ENCODE measurements at places on chromosomes 12 and 14.
A peak's percentile ranks its signal among the peaks of the same experiment; 100 is the strongest.

DNA sequence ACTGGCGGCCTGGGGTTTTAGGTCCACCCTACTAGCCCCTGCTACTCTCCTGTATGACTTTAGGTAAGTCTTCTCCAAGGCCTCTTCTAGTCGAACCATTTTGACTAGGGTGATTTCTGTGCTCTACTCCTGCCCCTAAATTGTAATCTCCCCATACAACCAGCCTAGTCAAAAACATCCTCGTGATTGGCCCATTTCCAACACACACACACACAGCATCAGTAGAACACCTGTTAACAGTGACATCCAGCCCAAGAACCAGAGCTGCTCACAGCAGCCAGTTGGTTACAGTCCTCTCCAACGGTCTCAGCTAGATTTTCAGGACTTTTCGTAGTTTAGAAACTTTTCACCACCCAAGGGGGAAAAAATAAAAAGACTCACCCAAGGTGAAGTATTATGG, 30.9 kb downstream of the NT5DC3 start:
- no peak for DNase-seq

GRCh38 chr12:116803013-116803736, 65.1 kb downstream of the RNFT2 start:
- DNase-seq, result no peak

- DNase-seq, result no peak
Measured at GRCh38 chr12:12138203-12139154, 67.7 kb downstream of the BCL2L14 start.

DNA sequence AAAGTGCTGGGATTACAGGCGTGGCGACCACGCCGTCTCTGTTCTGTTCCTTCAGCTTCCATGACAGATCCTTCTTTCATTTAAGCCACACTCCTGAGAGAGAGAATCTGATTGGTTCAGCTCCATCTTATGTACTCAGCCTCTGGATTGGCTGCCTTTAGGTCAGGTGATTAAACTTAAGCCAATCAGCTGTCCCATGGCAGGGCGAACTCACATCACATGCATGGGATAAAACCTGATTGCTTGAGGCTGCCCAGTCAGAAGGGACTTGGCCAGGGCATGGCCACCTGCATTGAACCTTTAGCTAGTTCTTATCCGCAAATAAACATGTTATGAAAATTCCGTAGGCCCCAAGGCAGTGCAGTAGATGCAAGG, 274.2 kb downstream of the SUDS3 start:
- no peak for DNase-seq

GRCh38 chr12:32365473-32366064, 33.8 kb upstream of the FGD4 start:
- no peak for DNase-seq

DNA sequence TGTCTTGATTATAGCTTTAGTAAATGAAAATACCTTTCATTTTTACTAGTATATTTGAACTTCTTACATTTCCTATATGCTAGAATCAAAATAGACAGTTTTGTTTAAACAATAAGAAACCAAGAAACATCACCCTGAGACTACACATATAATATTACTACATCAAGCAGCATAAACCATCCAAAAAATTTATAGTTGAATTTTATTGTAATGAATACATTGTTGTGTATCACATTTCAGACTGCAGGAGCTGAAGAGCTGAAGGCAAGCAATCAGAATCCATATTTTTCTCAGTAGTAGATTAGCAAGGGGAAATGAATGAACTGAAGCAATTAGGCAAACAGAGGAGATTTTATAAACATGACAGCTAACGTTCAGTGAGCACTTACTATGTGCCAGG, 379.2 kb downstream of the BTG1 start:
- DNase-seq, result no peak

DNA sequence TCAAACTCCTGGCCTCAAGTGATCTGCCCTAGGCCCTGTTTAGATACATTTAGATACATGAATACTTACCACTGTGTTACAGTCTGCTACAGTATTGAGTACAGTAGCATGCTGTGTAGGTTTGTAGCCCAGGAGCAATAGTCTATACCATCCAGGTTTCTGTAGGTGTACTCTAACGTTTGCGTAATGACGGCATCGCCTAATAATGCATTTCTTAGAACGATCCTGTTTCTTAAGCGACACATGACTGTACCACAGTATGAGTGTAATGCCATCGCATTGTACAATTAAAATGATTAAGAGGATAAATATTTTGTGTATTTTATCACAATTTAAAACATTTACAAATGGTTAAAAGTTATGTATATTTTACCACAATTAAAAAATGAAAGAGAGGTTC, 18.9 kb downstream of the TMEM120B start:
- DNase-seq, result no peak

- no peak for DNase-seq
Measured at GRCh38 chr12:105337391-105337790, 6.9 kb downstream of the C12orf75 start.

DNA sequence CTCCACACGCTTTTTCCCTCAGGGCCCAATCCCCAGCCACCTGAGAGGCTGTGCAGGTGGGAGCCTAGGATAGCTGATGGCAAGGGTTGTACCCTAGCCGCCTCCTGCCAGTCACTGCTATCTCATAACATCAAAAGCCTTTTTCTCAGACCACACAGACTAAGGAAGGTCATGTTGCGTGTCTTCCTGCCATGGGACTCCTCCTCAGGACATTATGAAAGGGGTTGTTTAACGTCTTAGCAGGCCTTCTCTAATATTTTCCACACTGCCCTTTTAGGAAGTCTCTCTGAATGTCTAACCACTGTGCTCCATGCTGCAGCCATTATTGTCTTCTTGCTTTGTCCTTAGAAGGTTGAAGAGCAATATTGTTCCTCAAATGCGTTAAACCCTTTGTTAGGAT, 7.6 kb upstream of the SMUG1 start:
- no peak for DNase-seq

DNA sequence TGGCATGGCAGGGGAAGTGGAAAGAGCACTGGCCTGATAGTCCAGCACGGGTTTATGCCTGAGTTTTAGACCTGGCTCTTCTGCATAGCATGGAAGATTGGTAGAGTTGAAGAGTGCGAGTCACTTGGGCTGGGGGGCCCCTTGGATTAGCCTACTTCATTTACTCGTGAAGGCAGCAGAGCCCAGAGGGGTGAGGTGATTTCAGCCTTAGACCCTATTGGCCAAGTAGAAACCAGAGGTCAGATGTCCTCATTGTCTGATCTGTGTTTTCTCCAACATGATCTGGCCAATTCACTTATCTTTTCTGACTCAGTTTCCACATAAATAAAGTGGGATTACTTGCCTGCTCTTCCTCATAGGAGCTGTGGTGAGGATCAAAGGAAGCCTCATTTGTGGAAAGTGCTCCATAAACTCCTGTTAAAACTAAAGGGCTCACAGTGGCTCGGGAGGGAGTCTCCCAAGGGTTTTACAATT, 1.9 kb downstream of the PLEKHG3 start:
- no peak for DNase-seq

DNA sequence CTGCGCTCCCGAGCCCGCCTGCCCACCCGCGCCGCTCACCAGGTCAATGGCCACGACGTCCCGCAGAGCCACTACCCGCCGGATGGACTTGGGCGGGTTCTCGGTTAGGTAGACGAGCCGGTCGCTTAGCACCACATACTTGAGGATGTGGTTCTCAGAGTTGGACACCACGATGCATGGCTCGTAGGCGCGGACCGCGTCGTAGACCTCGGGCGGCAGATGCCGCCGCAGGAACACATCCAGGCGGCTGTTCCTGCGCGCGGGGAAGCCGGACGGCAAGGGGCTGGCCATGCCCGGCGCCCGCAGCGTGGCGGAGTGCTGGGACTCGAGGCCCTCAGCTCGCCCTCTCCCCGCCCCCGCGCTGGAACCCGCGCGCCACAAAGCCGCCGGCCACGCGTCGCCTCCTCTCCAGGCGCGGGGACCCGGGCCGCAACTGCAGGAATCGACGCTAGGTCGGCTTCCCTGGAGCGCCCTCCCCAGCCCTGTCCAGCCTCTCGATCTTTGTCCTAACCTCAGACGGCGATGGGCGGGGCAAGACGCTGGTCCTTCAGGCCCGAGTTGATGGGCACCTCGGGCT, at the start of gene C12orf56:
TSS of gene C12orf56 (minus strand) at position 484 of the 577 bp plus-strand sequence. CDS start at position 291, 193 bp downstream.
- DNase-seq, result peak; percentile 17

DNA sequence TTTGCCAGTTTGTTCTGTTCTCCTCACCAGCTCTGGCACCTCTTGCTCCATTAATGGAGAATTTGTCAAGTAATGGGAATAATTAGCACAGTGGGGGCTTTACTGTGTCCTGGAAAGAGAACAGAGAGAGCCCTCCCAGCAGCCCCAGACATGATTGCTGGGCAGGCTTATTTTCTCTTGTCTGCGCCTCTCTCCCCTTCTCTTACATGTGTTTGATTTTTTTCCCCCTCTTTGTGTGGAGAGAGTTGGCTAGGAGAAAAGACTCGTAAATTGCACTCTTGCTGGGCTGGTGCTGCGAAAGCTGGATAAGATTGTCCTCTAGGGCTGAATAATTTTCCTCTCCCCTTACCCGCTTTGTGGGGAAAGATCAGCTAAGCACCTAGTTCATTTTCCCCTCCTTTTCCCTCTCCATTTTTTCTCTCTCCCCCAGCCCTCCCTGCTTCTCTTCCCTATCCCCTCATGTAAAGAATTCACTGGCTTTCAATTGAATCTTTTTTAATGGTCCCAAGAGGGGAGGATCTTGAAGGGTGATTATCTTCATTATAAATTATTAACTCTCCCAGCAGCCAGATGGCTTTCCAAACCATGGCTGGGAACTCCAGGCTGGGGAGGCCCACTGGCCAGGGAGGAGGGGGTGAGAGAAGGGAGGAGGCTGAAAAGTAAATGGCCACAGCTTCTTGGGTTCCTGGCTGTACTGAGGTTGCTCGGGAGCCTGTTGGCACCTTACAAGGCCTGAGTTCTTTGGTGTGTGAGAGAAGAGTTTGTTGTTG, 62.2 kb downstream of the NRXN3 start:
- no peak for DNase-seq

GRCh38 chr12:105072888-105073488, 11.3 kb downstream of the ALDH1L2 start:
- no peak for DNase-seq

DNA sequence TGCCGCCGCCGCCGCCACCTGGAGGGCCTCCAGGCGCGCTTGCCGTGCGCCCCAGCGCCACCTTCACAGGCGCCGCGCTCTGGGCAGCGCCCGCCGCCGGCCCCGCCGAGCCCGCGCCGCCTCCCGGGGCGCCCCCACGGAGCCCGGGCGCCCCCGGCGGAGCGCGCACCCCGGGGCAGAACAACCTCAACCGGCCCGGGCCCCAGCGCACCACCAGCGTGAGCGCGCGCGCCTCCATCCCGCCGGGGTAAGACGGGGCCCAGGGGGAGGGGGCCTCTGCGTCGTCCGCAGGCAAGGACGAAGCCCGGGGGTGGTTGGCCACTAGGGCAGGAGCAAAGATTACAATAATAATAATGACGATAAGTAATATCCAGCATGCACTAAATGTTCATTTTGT, 21.3 kb downstream of the DTX1 start:
- DNase-seq, result no peak

GRCh38 chr12:96892104-96892503, 15.0 kb upstream of the NEDD1 start:
- no peak for DNase-seq

GRCh38 chr12:116299665-116300328, 22.3 kb upstream of the MED13L start:
- DNase-seq, result no peak

DNA sequence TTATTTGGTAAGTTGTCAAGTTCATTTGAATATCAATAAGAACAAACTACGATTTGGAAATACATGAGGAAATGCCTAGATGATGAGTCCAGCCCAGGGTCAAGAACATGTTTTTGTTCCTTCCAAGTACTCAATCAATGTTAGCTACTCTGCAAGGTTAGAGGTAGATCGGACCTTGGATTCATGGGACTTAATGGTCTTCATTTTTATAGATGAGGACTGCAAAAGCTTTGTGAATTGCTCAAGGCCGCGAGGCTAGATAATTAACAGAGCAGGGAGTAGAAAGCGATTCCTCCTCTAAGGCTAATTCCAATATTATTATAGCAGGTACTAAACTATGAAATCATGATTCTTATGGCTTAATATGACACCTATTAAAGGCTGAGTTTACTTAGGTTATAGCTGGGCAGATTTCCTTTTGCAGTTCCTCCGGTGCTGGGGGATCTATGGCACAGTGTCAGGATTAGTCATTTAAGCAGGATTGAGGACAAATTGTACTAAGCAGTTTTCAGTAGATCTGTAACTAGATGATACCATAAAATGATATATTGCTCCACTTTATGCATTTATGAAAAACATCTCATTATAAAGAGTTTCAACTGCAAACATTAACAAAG, 19.8 kb downstream of the NR1H4 start:
- DNase-seq, result no peak

- DNase-seq, result no peak
Measured at GRCh38 chr14:64095620-64096019, 198.6 kb downstream of the ESR2 start.

GRCh38 chr12:123250471-123251383, 17.5 kb downstream of the MTRFR start:
- no peak for DNase-seq

DNA sequence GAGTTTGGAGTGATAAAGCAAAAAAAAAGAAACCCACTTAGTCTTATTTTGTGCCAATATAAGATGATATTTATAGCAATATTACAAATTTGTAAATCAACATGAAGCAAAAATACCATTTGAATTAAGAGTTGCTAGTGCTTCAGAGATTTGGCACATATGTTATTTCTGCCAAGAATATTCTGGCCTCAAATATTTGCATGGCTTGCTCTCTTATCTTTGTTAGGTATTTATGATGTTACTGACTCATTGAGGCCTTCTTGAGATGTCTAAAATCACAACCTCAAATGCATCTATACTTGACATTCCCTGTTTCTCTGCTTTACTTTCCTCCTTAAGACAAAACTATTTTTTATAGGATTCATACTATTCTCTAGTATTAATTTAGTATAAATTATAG, 301.5 kb downstream of the NELL2 start:
- DNase-seq, result no peak
